ENCODE measurements at places on chromosomes 16 and 17.

- DNase-seq = no peak
Observed at GRCh38 chr17:27986805-27987684, 55.4 kb upstream of the NLK start.

DNA sequence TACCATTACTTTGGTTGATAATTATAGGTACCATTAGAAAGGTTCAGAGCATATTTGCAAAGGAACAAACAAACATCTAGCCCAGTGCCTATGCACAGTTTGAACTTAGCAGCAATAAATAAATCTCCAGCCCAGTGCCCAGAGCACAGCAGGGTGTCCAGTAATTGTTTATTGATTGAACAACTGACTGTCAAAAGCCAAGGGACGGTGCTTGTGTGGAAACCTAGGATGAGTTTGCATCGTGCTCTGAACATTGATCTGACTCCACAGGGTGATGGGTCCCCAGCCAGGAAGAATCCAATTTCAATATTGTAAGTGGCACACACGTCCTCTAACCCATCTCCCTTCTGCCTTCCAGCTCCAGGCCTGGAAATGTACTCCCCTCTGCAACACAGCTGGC, 625.5 kb upstream of the C16orf82 start:
- no peak for DNase-seq

DNA sequence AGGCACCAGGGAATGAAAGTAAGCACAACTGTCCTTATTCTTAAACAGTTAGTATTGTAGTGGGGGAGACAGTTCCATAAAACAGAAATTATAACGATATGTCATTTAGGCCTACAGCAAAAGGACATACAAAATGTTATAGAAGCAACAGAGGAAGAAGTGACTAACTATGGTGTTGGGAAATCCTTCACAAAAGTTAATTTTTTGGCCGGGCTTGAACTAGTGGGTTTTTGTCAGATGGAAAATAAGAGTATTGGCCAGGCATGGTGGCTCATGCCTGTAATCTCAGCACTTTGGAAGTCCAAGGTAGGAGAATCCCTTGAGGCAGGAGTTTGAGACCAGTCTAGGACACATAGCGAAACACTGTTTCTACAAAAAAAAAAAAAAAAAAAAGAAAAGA, 127.8 kb downstream of the SSH2 start:
- DNase-seq = peak; percentile 31

DNA sequence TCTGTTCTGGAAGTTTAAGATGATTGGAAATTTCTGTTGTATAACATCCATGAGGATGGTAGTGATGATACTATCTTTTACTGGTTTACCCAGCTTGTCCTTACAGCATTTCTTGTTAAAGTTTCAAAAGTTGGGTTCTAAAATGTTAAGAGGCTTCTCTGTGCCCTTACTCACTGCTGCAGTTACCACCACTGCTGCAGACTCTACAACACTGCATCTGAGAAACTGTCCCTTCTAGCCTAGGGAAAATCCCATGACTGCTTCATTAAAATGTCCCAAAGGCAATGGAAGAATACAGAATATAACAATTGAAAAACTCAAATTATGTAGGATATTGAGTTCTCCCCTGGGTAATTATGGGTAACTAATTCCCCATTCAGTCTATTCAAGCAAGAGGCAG, 3.8 kb upstream of the NSRP1 start:
- DNase-seq = no peak

Data from fibroblast of gingiva (primary cell).